ENCODE measurements at places on chromosomes 3 and 15.

DNA sequence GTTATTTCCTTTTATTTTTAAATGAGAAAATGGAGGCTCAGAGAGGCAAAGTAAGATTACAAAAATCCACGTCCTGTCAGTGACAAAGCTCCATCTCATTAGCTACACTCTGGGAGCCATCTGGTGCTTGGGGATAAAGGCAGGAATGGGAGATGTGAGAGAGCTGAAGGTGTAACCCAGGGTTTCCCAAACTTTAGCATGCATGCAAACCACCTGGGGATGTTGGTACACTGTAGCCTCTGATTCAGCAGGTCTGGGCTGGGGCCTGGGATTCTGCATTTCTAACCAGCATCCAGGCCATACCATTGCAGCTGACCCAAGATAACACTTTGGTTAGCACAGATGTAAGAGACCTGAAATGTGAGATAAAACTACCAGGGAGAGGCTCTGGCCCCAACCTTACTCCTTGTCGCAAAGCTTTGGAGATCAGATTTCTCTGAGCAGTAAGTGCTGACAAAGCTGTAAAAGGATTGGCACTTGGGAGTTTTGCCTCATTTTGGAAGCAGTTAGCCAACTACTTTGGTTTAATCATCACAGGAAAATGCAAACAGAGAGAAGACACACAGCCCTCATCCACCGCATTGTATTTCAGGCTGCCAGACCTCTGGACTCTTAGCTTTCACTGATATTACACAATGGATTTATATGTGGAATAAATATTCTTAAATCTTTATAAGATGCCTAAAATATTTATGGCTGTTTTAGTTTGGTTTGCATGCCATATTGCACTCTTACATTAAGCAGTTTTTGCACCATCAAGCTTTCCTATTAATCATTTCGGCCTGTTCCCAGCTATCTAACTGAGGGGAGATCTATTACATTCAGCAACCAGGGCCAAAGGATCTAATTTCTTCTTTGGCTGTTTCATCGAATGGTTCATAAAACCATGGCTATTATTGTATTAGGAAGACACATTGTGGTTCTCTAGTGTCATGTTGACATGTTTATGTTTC lies 263.0 kb downstream of the EBLN2 start:
- no peak for DNase-seq

GRCh38 chr3:144548346-144548745 lies 576.7 kb downstream of the DIPK2A start:
- no peak for DNase-seq

GRCh38 chr3:53113293-53114010 lies 16.8 kb downstream of the RFT1 start:
- no peak for DNase-seq

DNA sequence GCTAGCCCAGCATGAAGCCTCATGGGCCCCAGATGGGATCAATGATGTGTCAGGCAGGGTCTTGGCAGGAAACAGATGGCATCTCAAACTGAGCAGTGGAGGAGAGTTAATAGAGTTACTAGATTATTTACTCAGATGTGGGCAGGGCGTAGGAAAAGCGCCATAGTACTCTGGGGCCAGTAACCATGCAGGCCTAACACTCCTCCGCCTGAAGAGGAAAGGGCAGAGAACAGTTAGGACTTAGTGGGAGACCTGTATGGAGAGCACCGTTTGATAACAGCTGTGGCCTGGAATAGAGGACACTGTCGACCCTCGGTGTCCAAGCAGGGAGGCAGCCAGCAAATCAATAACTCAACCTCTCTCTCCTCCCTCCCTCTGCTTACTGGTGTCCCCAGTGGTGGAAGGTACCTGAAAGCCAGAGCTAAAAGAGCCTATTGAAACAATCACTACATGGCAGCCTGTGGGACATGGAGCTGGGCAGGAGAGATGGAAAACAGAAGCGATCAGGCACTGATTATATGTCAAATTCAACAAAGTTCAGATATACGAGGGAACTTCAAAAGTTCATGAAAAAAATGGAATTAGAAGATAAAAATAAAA lies 111.4 kb upstream of the CCNL1 start:
- DNase-seq, result no peak

GRCh38 chr15:32951736-32952464 lies 234.1 kb downstream of the GREM1 start:
- DNase-seq, result no peak

DNA sequence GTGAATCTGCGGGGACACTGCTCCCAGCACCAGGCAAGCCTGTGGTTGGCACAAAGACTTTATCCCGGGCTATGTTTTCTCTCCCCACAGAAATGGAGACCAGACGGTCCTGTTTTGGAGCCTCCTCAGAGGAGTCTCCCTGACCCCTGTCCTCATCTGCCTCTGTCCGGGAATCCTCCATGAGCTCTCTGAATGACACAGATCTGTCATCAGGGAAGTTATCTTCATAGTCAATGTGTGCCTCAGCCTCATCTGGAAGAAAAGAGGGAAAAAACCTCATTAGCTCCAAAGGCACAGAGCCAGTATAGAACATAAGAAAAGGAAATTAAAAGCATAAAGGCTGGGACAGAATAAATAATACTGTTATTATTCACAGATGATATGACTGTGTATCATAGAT lies 40.0 kb downstream of the CRTAP start:
- no peak for DNase-seq

GRCh38 chr3:187734841-187735240 lies 10.4 kb downstream of the BCL6 start:
- DNase-seq, result no peak

DNA sequence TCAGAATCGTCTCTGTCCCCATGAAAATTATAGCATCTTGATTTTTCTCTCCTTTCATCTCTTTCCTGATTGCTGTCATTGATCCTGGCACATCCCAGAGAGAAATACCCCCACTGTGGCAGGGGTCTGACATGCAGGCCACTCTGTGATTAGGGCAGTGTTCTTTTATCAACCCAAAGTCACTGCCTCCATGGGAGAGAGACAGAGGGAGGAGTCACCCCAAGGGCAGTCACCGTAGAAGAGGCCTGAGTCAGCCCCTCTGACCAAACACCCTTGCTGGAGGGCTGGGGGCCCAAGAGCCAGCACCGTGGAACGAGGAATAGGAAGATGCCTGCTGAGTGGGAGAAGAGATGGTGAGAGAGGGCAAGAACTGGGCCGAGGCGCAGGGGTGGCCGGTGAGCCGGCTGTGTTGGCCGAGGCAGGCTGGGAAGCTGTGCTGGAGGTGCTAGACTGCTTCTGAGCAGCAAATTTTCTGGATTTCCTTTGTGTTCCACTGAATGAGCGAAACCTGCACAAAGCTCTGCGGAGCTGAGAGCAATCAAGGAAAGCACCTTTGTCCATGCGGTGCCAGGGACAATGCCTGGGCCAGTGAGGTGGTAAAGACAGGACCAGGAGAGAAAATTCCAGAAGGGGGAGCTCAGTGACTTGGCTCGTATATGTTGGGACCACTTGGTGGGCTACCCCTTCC lies 103.8 kb downstream of the ADCY5 start:
- DNase-seq, result no peak

GRCh38 chr15:49734831-49735508 lies 114.1 kb downstream of the DTWD1 start:
- DNase-seq, result no peak

DNA sequence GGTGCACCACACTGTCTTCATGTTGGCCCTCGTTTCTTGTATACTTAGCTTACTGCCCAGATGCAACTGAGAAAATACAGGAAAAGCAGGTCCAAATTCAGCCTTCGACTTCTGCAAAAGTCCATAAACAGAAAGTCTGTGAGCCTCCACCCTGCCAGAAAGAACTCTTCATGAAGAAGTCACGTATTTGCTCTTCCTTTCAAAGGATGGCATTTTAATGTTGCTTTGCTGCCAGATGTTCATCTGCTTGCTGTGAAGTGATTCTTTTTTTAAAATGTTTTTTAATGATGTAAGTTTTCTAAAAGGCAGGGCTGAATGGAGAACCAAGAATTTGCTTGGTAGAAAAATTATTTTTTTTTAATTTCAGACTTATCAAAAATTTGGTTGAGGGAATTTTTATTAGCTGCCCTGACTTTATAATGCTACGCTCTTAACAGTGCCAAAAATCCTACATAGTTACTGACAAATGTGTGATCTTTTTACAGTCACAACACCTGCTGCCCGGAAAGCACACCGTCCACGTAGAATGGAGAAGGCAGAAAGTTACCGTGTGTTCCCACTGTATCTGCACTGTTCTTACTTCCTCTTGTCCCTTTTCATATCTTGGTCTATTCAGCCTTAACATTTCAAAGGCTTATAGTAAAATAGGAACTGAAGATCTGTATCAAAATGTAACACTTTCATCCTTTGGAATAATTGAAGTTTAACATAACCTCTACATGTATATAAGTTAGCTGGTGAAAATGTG lies 136.3 kb downstream of the LRRC28 start:
- no peak for DNase-seq

- no peak for DNase-seq
Observed at GRCh38 chr3:15634671-15635070, 33.1 kb downstream of the BTD start.

DNA sequence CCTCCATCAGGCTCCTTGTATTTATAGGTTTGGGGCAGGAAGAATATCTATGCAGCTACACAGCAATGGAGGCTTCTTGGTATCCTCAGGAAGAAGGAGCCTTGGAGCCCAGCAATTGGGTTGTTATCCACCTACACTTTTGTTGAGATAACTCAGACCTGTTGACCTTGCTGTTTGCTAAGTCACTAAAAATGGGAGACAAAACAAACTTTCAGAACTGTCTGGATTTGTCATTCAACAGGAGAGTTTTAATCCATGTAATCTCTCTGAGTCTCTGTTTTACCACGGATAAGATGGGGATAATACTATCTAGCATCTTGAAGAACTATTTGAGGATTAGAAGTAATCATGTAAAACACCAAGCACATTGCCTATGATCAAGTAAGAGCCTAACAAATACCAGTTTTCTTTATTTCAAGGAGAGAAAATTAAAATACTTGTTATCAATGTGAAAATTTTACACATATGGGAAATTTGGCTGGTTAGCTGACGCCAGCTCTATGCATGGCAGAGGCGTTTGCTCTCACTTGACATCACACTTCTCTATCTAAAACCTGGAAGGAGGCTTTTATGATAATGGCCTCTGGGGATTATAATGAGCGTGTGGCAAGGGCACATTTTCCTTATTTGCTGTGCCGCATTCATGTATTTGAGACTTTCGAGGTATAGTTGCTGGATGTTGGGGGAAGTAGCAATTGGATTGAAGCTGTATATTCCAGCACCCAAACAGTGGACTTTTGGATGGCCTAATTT lies 215.6 kb downstream of the PDCD6IP start:
- no peak for DNase-seq

GRCh38 chr3:17740721-17741141 lies 1.7 kb downstream of the TBC1D5 start:
- no peak for DNase-seq

DNA sequence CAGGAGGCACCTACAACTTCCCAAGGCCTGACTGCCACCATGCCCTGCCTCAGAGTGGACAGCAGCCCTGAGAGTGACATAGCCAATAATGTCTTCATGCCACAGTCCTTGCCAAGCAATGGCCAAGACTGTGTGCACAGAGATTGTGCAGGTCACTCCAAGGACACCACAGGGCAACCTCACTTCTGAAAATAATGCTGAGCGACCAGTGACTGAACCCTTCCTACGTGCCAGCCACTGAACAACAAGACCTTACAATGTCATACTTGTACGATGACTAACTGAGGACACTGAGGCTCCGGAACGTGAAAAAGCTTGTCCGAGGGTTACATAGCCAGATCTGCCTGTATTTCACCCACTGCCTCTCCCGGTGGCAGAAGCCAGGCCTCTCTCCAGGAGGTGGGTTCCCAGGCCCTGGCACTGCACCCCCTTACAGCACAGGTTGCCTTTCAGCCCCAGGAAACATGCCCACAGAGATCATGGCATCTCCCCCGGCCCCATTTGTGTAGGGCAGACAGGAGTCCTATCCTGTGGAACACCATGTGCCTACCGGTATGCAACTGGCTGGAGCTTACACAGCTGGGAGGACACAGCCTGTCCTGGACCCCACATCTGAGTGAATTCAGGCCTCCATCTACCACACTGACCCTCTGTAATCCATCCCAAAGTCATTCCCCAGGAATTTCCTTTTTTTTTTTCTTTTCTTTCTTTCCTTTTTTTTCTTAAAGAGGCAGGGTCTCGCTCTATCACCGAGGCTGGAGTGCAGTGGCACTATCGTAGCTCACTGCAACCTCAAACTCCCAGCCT lies 72.3 kb downstream of the SLC12A8 start:
- DNase-seq, result no peak

GRCh38 chr3:16724487-16724886 lies 119.3 kb upstream of the DAZL start:
- no peak for DNase-seq

- DNase-seq, result no peak
Observed at GRCh38 chr15:72740219-72740618, 43.3 kb downstream of the ADPGK start.

DNA sequence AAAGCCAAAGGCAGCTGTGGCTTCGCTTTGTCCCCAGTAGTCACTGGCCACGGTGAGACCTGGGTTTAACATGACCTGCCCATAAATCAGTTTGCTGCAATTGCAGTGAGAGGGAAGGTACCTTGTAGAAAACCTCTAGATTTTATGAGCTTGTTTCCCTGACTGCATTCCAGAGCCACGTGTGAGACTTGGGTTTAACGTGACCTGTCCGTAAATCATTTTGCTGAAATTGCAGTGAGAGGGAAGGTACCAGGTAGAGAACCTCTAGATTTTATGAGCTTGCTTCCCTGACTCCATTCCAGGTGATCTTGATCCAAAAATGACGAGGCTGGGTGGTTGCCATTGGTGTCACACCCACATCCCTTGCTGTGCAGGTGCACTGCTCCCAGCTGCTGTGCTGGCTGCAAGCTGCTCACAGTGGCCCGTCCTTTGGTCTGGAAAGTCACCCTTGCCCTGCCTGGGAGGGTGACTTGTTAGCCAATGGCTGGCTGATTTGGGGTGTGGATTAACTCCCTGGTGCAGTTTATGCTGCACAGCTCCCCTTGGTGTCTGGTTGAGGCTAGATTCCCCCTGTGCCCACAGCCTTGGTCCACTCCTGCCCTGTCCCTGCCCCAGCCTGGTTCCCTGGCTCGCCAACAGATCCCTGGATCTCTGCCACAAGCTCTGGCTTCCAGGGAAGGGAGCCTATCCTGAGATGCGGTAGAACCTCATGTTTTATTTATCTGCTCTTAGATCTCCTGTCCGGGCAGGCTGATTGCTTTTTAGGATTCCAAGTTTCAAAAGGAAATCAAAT lies 192.7 kb upstream of the CTDSPL start:
- DNase-seq, result no peak

- no peak for DNase-seq
Observed at GRCh38 chr3:133475245-133476010, 75.6 kb downstream of the BFSP2 start.

GRCh38 chr15:29454506-29454905 lies 184.9 kb upstream of the NSMCE3 start:
- no peak for DNase-seq

- no peak for DNase-seq
Observed at GRCh38 chr3:155018621-155019330, 61.3 kb upstream of the MME start.

GRCh38 chr3:24951180-24951579 lies 456.5 kb upstream of the THRB start:
- no peak for DNase-seq

Data from osteocyte (in vitro differentiated cells).